ENCODE measurements at places on chromosomes 16 and 17.

DNA sequence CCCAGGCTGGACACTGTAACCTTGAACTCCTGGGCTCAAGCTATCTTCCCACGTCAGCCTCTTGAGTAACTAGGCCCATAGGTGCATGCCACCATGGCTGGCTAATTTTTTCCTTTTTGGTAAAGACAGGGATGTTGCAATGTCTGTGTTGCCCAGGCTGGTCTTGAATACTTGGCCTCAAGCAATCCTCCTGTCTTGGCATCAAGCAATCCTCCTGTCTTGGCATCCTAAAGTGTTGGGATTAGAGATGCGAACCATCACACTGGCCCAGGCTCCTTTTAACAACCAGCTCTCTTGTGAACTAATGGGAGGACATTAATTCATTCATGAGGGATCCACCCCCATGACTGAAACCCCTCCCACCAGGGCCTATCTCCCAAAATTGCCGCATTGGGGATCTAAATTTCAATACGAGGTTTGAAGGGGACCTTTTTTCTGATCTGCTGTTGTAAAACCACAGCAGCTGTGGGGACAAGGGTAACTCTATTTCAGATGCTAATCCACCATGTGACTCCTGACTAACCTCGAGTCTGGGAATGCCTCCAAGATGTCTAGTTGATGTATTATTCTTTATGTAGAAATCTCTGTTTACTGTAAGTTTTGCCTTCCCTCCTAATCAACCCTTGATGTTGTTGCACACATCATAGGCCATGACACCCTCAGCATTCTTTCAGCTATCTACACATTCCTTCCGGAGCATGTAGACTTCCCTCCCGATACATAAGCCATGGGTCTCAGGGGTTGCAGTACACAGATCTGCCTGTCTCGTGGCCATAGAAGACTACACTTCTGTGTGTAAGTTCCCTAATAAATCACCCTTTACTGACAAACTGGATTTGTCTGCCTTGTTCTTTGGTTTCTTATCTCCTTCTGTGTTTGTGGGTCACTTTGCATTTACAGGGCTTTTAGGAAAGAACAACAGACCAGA is 37.6 kb downstream of the RNF112 start:
- DNase-seq, result no peak

DNA sequence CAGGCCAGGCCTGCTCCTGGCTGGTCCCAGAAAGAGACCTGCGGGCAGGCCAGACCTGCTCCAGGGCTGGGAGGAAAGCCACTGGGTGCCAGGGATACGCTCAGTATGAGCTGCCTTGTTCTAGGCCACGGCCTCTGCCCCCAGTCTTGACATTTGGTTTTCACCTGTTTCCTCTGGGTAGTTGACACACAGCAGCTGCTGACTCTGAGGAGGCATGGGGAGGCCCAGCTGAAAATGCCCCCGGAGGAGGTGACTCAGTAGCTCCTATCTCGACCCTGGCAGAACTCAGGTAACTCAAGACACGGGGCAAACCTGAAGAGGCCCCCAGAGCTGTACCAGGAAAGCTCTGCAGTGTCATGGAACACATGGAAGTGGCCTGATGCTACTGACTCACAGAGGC is 13.9 kb upstream of the ADGRG1 start:
- DNase-seq, result no peak

- no peak for DNase-seq
Observed at GRCh38 chr17:1095090-1095852, 84.5 kb downstream of the ABR start.

DNA sequence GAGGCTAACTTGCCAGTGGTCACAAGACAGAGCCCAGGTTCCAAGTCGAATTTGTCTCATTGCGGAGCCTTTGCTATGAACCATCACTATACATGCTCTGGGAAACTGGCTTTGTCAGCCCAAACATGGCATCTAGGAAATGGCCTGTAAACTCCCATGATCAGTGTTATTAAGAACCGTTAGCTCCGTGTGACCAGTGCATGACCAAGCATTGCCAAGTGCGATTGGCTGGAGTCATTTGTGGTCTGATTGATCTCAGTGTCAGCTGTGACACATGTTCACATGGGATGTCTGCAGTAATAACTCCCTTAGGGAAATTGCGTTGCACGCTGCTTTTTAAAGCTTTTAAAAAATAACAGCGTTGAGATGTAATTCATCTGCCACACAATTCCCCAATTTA is 18.6 kb upstream of the CDH3 start:
- no peak for DNase-seq

DNA sequence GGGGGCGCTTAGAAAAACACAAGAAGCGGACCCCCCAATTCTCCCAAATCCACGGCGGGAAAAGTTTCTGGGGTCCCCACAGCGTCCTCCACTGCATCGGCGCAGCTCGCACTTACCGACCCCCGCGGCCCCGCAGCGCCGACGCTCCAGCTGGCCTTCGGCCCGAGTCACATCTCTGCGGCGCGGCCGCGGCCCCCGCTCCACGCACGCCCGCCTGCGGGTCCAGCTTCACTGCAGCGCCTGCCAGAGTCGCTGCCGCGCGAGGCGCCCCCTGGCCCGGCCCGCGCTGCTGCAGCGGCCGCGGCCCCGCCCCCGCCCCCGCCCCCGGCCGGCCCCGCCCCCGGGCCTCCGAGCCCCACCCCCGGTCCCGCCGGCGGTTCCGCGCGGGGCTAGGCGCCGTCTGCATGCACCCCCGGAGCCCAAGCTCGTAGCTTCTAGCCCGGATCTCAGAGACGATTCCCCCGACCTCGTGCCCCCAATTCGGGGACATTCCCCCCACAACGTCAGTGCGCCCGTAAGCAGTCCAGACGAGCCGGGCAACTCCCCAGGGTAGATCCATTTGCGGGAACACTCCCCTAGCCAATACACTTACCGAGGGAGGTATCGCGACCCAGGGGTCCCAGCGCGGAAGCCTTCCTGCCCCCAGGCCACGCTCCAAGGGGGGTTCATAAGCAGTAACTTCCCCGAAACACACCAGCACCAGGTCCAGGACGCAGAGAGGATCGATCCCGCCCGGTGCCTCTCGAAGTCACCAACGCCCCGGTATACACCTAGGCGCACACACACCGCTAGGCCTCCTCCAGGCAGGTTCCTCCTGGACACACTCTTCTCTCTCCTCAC is at the start of gene GPRC5B:
GPRC5B (minus strand) TSS at position 238 of the 840 bp plus-strand sequence. CDS start 12,003 bp downstream, outside the sequence.
- DNase-seq, result peak; percentile 77

DNA sequence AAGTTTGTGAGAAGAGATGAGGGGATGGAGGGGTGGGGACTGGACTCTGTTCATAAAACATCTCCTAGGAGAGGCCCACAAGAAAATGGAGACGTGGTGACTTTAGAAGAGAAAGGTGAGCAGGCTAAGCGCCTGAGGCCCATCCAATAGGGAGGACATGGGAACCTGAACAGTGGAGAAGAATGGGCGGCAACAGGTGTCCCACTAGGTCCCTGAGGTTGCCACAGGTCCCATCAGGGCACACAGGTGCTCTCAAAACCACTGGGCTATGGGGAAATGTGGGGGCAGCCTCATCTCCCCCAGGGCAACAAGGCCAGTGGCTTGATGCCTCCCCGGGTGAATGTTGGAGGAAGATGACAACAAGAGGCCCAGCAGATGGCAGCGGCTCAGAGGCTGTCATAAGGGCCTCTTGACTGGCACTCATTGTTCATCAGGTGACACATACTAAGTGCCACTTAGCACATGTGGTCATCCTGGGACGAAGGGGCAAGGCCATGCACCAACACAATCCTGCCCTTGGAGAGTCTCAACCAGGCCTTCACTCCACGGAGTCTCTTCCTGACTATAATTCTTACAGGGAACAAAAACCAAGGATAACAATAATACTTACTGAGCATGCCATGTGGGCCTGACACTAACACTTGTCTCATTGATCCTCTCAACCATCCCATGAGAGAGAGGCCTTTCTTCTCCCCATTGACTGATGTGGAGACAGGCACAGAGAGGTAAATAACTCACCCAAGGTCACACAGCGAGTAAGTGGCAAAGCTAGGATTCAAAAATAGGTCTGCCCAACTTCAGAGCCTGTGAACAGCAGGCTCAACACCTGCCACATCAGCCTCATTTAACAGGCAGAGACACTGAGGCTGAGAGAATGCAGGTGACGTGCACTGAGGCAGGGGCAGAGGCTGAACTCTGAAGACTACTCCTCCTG is 38.0 kb downstream of the CUEDC1 start:
- DNase-seq, result no peak

- no peak for DNase-seq
Observed at GRCh38 chr16:58501242-58502131, 1.5 kb downstream of the NDRG4 start.

GRCh38 chr16:49150341-49150740 is 131.3 kb downstream of the CBLN1 start:
- DNase-seq, result no peak

GRCh38 chr17:45223539-45224528 is 2.1 kb downstream of the FMNL1 start:
- no peak for DNase-seq
